ENCODE measurements at places on chromosomes 1 and 21.

DNA sequence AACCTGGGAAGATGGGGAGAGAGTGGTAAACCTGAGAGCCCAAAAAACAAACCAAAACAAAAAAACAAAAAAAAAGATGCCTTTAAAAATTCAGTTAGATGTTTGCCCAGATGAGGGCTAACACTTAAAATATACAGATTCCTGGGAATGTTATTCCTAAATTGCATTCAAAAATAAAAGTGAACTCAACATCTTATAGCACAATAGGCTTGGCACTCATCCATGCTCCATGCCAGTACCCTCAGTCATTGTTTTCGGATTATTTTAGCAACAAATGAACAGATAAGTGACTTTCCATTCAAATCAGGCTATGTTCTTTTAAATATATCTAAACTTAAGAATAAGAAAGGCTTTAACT lies 3.7 kb downstream of the ATP1A1 start:
- peak overlapping the region; percentile 98 for H3K27ac ChIP-seq
- peaks cover 62% of the 10 kb centered on the region for H3K4me1 ChIP-seq

GRCh38 chr1:228865627-228866330 lies 130.5 kb downstream of the RHOU start:
- H3K36me3 ChIP-seq: no peaks in the 10 kb centered on the region
- no peak overlapping the region for H3K4me3 ChIP-seq
- no peak overlapping the region for H3K27ac ChIP-seq
- no peaks in the 10 kb centered on the region for H3K27me3 ChIP-seq

- H3K4me1 ChIP-seq: peaks cover 6% of the 10 kb centered on the region
- H3K4me3 ChIP-seq: no peak overlapping the region
- H3K27ac ChIP-seq: no peak overlapping the region
- H3K27me3 ChIP-seq: peaks cover 27% of the 10 kb centered on the region
- no peak for DNase-seq
Observed at GRCh38 chr1:119646521-119647227, 1.4 kb downstream of the ZNF697 start.

- no peak overlapping the region for H3K27ac ChIP-seq
- no peak for DNase-seq
- H3K36me3 ChIP-seq: no peaks in the 10 kb centered on the region
Observed at GRCh38 chr1:154313066-154313356, 7.9 kb upstream of the AQP10 start.

DNA sequence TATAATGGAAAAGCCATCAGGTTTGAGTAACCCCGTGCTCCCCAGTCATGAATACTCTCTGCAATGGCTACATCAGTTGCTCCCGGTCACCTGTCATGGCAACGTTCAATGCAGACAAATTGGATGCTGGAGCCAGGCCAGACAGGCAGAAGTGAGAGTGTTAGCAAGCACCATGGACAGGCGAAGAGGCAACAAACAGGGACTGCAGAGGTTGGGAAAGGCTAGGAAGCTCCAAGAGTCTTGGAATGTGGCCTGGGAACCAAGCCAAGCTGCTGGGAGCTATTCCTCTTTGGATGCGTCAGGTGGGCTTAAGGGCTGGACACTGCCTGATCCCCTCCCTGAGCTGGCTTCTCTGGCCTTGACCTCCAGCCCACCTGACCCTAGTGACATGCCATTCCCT lies 102.9 kb downstream of the ACTL8 start:
- H3K36me3 ChIP-seq: no peaks in the 10 kb centered on the region
- H3K4me3 ChIP-seq: no peak overlapping the region
- no peak for DNase-seq
- H3K27me3 ChIP-seq: no peaks in the 10 kb centered on the region
- no peaks in the 10 kb centered on the region for H3K4me1 ChIP-seq
- H3K27ac ChIP-seq: no peak overlapping the region

DNA sequence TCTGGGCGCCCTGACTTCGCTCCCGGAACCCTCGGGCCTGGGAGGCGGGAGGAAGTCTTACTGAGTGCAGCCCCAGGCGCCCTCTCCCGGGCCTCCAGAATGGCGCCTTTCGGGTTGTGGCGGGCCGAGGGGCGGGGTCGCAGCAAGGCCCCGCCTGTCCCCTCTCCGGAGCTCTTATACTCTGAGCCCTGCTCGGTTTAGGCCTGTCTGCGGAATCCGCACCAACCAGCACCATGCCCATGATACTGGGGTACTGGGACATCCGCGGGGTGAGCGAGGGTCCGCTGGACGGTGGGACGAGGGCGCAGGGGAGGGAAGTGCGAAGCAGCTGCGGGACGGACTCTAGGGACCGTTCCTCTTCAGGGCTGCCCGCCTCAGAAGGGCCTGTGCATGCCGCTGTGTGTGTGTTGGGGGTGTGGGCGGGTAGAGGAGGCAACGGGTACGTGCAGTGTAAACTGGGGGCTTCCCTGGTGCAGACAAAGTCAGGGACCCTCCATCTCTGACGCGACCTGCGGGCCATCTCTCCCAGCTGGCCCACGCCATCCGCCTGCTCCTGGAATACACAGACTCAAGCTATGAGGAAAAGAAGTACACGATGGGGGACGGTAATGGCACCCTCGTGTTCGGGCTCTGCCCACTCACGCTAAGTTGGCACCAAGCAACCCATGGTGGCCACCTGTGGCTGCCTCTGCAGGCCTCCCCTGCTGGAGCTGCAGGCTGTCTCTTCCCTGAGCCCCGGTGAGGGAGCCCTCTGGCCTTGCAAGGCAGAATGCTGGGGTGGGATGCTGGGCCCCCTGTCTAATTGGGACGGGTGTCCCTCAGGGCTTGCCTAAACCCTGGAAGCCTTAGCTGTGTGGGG lies at the start of gene GSTM1:
GSTM1 (plus strand) TSS at position 177 of the 859 bp plus-strand sequence; CDS start at position 234, 57 bp downstream.
- H3K4me3 ChIP-seq: peak within 1 kb of the TSS; percentile 67
- no peak for DNase-seq
- H3K36me3 ChIP-seq: no peaks in the 10 kb centered on the region
- no peak within 1 kb of the TSS for H3K27ac ChIP-seq
- H3K4me1 ChIP-seq: no peaks in the 10 kb centered on the region
- H3K27me3 ChIP-seq: no peaks in the 10 kb centered on the region

- H3K27me3 ChIP-seq: no peaks in the 10 kb centered on the region
- peak overlapping the region; percentile 73 for H3K4me3 ChIP-seq
- peaks cover 34% of the 10 kb centered on the region for H3K36me3 ChIP-seq
- DNase-seq: no peak
- H3K4me1 ChIP-seq: peaks cover 20% of the 10 kb centered on the region
Observed at GRCh38 chr1:222644636-222644980, 26.7 kb downstream of the MIA3 start.

GRCh38 chr1:150281221-150281757 lies 1.1 kb upstream of the CIART start:
- no peaks in the 10 kb centered on the region for H3K27me3 ChIP-seq
- peak overlapping the region; percentile 63 for H3K4me3 ChIP-seq
- DNase-seq: peak; percentile 39

DNA sequence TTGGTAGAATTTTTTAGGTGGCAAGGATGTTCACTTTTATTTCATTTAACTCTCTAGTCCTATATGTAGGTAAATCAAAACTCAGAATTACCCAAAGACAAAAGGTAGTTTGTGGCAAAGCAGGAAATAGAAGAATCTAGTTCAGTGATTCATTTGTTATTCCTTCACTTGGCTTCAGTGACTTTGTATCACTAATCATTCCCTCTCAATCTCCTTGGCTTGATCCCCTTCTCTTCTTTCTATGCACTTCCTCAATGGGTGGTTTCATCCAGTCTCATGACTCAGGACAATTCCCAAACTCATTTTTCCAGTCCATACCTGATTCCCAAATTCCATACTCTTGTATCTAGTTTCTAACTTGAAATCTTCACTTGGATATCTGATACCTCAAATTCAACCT lies 64.9 kb downstream of the PRKACB start:
- H3K36me3 ChIP-seq: peaks cover 37% of the 10 kb centered on the region
- H3K4me3 ChIP-seq: no peak overlapping the region
- DNase-seq: no peak
- no peak overlapping the region for H3K27ac ChIP-seq
- no peaks in the 10 kb centered on the region for H3K27me3 ChIP-seq
- no peaks in the 10 kb centered on the region for H3K4me1 ChIP-seq

GRCh38 chr1:210777914-210778313 lies 356.0 kb downstream of the KCNH1 start:
- H3K36me3 ChIP-seq: no peaks in the 10 kb centered on the region
- no peaks in the 10 kb centered on the region for H3K27me3 ChIP-seq
- H3K4me1 ChIP-seq: no peaks in the 10 kb centered on the region
- no peak for DNase-seq
- no peak overlapping the region for H3K27ac ChIP-seq
- H3K4me3 ChIP-seq: no peak overlapping the region

DNA sequence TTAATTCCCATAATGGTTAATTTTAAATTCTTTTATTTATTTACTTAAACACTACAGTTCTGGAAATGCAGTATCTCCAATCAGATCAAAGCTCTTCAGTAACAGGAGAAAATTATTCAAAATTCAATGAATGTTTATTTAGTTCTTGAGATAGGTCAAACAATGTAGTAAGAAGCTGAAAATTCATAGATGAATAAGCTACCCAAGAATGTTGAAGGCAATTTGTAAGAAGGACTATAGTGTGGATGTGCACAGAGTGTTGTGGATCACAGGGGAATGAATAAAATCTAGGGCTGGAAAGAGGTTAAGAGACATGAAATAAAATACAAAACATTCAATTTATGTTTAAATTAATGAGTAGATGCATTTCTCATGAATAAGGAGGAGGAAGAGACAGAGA lies 72.0 kb downstream of the OLFM3 start:
- no peaks in the 10 kb centered on the region for H3K27me3 ChIP-seq
- no peak overlapping the region for H3K27ac ChIP-seq
- H3K4me1 ChIP-seq: no peaks in the 10 kb centered on the region
- no peaks in the 10 kb centered on the region for H3K36me3 ChIP-seq
- DNase-seq: no peak
- H3K4me3 ChIP-seq: no peak overlapping the region

- H3K27ac ChIP-seq: no peak overlapping the region
- peaks cover 3% of the 10 kb centered on the region for H3K4me1 ChIP-seq
- H3K4me3 ChIP-seq: no peak overlapping the region
- DNase-seq: no peak
- no peaks in the 10 kb centered on the region for H3K36me3 ChIP-seq
Observed at GRCh38 chr1:116179419-116179818, 68.2 kb downstream of the MAB21L3 start.

GRCh38 chr1:96962751-96963211 lies 241.2 kb downstream of the PTBP2 start:
- H3K27ac ChIP-seq: no peak overlapping the region
- H3K4me1 ChIP-seq: no peaks in the 10 kb centered on the region
- H3K27me3 ChIP-seq: peaks cover 5% of the 10 kb centered on the region
- no peak overlapping the region for H3K4me3 ChIP-seq

- no peak overlapping the region for H3K4me3 ChIP-seq
- H3K27ac ChIP-seq: no peak overlapping the region
- H3K36me3 ChIP-seq: peaks cover 32% of the 10 kb centered on the region
- DNase-seq: peak; percentile 45
Observed at GRCh38 chr1:23810818-23811540, 10.4 kb upstream of the GALE start.

DNA sequence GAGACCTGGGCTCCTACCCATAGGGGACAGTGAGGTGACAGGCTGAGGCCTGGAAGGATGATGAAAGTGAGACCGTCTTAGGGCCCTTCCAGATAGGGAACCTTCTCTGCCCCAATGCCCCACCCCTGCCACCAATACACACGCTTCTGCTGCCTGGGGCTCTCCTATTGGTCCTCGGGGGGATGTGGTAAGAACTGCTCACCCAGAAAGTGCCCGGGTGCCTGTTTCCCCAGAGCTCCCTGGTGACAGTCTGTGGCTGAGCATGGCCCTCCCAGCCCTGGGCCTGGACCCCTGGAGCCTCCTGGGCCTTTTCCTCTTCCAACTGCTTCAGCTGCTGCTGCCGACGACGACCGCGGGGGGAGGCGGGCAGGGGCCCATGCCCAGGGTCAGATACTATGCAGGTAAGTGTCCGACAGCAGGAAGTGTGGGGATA lies 948 bp downstream of the SEMA4A start:
- H3K36me3 ChIP-seq: no peaks in the 10 kb centered on the region
- H3K27ac ChIP-seq: no peak overlapping the region
- peaks cover 43% of the 10 kb centered on the region for H3K4me1 ChIP-seq
- no peaks in the 10 kb centered on the region for H3K27me3 ChIP-seq
- peak overlapping the region; percentile 34 for H3K4me3 ChIP-seq

DNA sequence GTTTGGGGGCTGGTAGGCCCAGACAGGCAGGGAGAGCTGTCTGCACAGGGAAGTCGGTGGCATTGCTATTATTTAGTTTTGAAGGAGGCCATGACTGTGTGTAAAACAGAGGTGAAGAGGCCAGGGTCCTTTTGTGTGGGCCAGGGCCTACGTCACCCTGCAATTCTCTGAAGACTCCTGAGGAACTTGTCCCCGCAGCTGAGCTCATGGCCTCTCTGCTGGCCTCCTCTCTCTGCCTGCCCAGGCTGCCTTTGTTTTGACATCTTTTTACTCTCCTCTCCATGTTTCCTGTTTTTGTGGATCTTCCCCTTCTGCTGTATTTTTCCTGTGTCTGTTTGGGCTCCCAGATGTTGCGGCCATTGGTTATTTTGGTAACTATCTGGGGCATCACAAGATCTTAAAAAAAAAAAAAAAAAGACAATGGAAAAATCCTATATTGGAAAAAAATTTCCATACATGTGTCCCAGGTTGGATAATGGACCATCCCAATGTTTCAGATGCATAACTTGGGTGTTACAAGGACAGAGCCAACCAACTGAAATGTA lies 280.7 kb downstream of the RPS6KC1 start:
- H3K27me3 ChIP-seq: no peaks in the 10 kb centered on the region
- H3K4me1 ChIP-seq: no peaks in the 10 kb centered on the region
- no peak overlapping the region for H3K4me3 ChIP-seq
- no peak for DNase-seq
- H3K27ac ChIP-seq: no peak overlapping the region

- peaks cover 25% of the 10 kb centered on the region for H3K36me3 ChIP-seq
- peaks cover 85% of the 10 kb centered on the region for H3K4me1 ChIP-seq
- no peaks in the 10 kb centered on the region for H3K27me3 ChIP-seq
- no peak overlapping the region for H3K27ac ChIP-seq
Observed at GRCh38 chr1:156497078-156497742, 3.4 kb downstream of the MEF2D start.

DNA sequence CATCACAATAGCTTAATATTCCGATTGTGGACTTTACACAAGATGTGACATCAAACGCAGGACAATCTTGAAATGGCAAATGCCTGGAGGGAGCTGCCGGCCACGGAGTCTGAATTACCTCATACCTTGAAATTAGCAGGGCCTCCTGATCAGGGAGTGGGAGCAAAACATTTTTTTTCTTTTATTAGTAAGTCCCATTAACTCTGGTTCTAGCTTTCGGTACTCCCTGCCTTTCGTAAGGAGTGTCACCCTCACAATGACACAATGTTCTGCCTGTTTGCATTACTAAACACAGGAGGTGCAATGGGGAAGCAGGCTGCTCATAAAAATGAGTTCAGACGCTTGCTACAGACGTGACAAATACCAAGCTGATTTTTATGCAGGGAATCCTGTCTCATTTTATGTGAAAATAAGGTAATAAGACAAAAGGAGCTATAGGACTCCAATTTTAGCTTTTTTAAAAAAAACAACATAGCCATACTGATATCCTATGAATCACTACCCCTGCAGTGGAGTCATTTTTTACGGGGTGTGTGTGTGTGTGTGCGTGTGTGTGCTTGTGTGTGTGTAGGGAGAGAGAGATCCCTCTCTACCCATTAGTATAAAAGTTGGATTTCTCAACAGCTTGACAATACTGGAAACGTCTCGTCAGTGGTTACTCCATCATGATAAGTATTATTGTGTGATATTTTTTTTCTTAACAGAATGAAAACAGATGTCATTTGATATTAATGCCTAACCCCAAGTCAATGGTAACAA lies 205.1 kb upstream of the RUNX1 start:
- no peaks in the 10 kb centered on the region for H3K27me3 ChIP-seq
- H3K4me1 ChIP-seq: no peaks in the 10 kb centered on the region
- no peaks in the 10 kb centered on the region for H3K36me3 ChIP-seq
- H3K4me3 ChIP-seq: no peak overlapping the region

- H3K27me3 ChIP-seq: no peaks in the 10 kb centered on the region
- H3K36me3 ChIP-seq: peaks cover 5% of the 10 kb centered on the region
- no peak overlapping the region for H3K4me3 ChIP-seq
- no peak for DNase-seq
Observed at GRCh38 chr1:44326024-44326701, 28.9 kb downstream of the ERI3 start.

Data from CD4-positive, alpha-beta T cell (primary cell).